ENCODE measurements at places on chromosomes 3 and 15.

DNA sequence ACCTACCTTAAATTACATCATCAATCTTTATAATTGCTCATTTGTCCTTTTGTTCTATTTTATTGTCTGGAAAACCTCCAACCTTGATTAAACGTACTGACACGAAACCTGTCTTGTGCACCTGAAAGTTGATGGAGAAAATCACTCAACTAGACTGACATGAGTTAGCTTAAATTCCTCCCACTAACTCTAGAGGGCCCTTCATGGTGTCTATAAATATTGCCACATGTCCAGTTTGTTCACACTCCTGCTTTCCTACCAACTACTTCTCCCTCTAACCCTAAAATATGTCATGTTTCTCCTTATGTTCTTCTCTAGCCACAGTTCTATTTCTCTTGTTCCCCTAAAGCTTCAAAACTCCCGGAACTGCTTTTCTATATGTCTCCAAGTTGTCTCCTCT is 59.8 kb upstream of the SGO1 start:
- DNase-seq, result no peak

- no peak for DNase-seq
Measured at GRCh38 chr3:171320750-171321558, 139.3 kb downstream of the TNIK start.

GRCh38 chr3:31621314-31621713 is 88.6 kb downstream of the STT3B start:
- no peak for DNase-seq

- DNase-seq, result no peak
Measured at GRCh38 chr3:73215901-73216300, 154.4 kb downstream of the EBLN2 start.

DNA sequence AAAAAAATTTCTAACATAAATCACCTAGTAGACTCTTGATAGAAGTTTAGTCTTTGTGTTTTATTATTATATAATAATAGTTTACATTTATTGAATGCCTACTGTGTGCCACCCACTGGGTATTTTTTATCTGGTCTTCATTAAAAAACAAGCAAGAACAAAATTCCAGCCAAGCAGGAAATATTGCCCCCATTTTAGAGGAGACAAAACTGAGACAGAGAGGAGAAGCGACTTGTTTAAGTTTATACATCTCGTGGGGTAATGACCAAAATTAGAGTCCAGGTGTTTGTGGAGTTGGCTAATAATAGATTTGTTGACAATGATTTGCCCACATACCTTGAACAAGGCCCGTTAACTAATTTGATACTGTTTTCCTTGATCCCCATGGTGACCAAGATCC is 33.1 kb upstream of the FBXL22 start:
- no peak for DNase-seq

DNA sequence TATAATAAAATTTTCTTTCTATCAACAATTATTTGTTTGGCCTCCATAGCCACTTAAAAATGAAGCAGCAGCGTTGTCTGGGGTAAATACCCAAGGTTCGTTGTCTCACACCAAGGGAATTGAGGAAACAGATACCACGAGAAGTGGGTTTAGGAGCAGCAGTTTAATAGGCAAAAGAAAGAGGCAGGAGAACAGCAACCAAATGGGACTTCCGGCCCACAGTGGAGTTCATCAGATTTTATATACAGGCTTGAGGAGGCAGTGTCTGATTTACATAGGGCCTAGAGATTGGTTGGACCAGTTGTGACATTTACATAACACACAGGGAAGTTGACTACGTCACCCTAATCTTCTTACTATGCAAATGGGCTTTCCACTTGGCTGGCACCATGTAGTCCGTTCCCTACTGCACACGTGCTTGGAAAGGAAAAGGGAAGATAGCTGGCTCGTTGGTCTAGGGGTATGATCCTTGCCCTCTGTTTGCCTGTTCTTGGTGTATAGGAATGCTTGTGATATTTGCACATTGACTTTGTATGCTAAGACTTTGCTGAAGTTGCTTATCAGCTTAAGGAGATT is 61.5 kb upstream of the SETMAR start:
- no peak for DNase-seq

- DNase-seq, result no peak
Measured at GRCh38 chr3:58874795-58875194, 175.0 kb downstream of the CFAP20DC start.

- DNase-seq, result no peak
Measured at GRCh38 chr3:146184241-146185015, 23.4 kb upstream of the PLOD2 start.

DNA sequence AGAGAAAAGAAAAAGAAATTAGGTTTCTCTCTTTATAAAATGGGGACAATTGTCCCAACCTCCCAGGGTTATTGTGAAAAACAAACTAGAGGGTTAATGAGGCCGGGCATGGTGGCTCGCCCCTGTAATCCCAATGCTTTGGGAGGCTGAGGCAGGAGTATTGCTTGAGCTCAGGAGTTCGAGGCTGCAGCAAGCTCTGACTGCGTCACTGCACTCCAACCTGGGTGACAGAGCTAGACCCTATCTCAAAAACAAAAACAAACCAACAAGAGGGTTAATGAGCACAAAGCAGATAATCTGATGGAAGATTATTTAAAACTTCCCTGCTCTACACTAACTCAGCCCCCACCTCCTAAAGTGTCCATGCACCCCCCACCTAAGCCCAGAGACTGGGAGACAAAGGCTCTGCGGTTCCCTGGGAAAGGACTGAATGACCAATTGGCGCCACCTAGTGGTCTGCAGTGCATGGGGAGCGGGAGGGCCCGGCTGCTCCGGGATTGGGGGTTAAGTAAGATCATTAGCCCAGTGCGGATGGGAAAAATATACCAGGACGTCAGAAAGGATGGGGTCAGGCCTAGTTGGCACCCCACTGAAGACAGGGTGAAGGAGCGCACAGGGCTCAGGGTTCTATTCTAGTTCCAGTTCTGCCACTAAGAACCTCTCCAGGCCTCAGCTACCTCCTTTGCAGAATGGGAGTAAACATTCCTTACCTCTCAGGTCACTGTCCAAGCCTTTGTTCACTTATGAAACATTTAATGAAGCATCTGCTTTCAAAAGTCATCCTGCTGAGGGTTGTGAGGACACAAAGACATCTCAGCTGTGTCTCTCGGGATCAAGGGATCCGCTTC is 15.6 kb downstream of the PIF1 start:
- no peak for DNase-seq

DNA sequence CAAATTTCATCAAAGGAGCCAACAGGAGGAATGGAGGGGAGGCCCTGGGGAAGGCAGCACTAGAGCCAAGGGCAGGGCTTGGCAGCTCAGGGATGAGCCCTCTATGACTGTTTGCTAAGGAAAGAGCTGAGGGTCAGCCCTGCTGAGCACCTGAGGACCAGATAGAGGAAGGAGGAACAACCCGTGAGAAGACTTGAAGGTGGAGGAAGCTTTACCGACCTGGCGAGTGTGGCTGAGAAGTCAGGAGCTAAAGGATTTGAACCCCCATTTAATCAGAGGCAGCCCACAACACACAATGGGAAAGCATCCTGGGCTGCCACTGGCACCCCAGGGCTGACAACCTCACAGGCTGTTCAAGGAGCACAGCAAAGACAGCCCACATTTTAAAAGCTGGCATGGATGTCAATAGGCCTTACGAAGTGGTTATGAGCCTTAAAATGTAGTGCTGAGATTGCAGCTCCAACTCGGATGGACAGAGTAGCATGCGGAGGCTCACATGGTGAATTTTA is 20.7 kb upstream of the LRRC2 start:
- DNase-seq, result no peak

DNA sequence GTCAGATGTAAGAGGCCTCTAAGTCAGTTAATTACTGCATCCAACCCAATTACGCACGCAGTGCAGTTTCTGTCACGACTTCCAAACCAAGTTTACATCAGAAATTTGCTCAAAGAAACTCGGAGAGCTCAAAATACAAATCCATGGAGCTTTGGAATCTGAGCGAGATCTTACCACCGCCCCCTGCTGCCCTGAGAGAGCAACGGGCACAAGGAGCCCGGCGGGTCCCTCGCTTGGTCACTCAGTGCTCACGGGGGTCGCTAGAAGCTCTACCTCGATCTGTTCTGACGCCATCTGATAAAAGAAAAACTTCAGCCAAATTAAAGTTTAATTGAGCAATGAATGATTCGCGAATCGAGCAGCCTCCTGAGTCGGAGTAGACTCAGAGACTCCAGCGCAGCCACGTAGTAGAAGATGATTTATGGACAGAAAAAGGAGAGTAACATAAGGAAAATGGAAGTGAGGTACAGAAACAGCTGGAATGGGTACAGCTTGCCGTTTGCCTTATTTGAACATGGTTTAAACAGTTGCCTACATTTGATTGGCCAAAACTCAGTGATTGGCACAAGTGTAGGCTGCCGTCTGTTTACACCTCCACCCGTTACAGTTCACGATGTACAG is 232.7 kb upstream of the ATP10A start:
- no peak for DNase-seq

DNA sequence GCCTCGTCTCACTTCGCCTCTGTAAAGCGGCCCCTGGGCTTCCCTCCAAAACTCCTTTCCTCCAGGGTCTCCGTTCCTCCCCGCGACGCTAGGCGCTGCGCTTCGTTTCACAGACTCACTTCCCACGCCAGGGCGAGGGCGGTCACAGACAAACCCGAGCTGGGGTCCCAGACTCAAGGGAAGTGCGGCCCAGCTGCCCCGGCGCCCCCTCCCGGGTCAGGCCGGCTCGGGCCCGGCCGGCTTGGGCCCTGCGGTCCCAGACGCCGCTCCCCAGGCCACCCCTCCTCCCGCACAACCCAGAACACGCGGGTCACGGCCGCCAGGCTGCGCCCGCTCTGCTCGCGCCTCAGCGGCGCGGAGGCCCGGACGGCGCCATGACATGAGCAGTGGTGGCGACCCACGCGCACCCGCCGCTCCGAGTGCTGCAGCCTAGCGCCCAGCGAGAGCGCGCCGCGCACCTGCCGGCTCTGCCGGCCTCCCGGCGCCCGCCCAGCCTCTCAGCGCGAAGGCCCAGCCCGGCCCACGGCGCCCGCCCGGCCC is 547 bp downstream of the NUP210 start:
- no peak for DNase-seq

- no peak for DNase-seq
Measured at GRCh38 chr15:31328428-31328968, 1.9 kb downstream of the KLF13 start.

- no peak for DNase-seq
Measured at GRCh38 chr3:29441422-29441821, 160.6 kb downstream of the RBMS3 start.

DNA sequence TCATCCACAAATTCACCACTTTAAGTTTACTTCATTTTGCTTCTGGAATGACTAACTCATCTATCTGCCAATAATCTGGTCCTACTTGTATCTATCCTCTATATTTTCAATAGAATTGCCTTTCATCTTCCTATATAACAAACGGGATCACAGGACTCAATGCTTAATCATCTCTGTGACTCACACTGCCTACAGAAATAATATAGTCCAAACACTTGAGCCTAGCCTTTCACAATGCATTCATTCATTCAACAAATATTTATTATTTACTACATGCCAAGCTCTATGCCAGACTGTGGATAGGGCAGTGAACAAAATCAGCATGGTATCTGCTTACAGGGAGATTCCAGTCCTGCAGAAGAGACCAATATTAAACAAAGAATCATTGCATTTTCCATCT is 16.6 kb upstream of the AGTR1 start:
- no peak for DNase-seq

DNA sequence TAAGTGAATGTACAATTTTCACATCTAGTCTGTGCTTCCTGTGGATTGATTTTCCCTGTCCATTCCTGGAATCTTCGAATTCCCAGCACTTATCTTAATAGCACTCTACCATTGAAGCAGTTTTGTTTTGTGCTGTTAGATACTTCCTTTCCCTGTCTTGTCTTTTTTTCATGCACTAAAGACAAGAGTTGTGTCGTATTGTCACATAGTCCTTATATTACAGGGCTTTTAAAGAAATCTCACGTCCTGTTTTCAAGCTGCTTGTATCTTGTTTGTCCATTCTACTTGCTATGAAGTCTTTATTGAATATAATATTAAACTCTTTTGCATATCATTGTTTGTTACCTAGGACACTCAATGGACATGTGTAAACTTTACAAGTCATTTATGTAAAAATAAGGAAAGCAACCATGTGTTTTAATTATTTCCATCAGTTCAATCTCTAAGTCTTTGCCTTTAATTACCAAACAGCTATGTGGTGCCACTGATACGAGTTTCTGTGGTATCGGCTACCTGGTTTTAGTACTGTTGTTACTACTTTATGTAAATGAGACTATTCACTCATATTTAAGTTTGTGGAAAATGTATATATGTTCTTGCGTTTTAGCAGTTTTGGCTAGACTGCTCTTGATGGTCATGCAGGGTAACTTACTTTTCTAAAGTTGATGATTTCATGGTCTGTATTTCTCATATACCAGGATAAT is 10.3 kb downstream of the PIK3CA start:
- DNase-seq, result no peak

- DNase-seq, result no peak
Measured at GRCh38 chr3:114221165-114221880, 16.1 kb downstream of the ZNF80 start.

DNA sequence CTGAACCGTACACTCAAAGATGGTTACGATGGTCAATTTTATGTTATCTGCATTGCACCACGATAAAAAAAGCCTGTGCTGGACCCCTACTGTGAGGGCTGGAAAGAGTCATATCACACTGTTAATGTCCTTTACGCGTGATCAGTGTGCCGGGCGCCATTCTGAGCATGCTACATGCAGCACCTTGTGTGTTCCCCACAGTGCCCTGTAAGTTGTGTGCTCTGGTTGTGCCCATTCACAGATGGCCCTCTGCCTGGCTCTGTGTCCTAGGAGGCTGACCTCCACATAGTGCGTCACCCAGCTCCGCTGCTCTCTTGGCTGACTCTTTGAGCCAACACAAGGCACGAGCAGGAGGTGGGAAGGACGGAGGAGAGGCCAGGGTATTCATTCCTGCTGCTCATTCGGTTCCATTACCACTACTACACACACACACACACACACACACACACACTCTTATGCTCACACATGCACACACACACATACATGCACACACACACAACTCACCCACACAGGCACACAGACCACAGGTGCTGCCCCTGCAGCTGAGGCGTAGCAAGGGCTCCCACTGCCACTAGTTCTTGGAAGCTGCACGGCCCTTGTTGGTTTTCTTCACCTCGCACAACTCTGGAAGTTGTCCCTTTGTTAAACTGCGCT is 129.6 kb upstream of the IQSEC1 start:
- no peak for DNase-seq

DNA sequence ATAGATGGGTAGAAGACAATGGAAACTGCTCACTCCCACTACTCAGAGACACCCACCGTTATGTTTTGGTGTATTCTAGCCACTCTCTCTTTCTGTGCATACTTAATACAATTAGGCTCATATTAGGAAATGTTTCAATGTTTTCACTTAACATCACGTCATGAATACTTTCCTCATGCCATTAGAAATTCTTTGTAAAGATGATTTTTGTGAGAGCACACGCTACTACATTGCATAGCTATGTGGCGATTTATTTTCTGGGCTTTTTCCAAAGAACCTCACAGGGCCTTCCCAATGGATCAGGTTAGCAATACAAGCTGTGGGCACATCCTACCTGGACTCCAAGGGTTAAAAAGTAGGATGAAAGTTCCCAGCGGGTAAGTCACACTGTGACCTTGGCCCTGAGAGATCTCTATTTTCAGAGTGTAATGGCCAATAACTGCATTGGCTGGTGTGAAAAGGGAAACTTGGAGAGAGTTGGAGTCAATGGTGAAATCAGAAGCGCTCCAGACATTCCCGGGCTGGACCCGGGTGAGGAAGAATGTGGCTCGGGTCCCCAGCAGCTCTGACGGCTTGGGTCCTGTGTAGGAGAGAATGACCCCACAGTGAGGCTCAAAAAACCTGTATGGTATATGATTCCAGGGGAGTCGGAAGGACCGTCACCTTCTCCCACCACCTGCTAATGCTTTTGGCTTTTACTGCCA is 25.8 kb upstream of the TGM5 start:
- DNase-seq, result no peak

GRCh38 chr15:44801364-44801763 is 65.0 kb downstream of the TRIM69 start:
- DNase-seq, result no peak

Data from smooth muscle cell of the brain vasculature (primary cell).